Stimulated activated CD4-positive, alpha-beta T cell treated with anti-CD3 and anti-CD28 coated beads, Interleukin-15, amount 100 ng/mL, for 24 hours (primary cell): ENCODE measurements at places on chromosomes 13 and 19.

- no peak for DNase-seq
These were observed 1.0 kb downstream of the FBL start for GRCh38 chr19:39845172-39845571.

DNA sequence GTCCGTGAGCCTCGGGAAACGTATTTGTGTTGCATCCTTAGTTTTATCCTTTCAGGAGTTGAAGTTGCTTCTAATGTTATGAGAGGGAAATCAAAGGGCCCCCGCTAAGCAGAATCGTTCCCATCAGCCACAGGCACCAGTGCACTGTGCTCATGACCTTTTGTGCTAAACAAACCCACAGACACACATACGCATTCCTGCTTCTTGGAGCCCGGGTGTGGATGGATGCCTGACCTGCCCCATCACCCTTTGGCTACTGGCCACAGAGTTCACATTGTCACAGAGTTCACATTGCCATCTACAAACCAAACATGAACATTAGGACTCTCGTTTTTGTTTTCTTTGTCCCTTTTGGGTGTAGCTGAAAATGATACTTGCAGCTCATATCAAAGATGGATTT, 47.2 kb downstream of the CHST8 start:
- no peak for DNase-seq

DNA sequence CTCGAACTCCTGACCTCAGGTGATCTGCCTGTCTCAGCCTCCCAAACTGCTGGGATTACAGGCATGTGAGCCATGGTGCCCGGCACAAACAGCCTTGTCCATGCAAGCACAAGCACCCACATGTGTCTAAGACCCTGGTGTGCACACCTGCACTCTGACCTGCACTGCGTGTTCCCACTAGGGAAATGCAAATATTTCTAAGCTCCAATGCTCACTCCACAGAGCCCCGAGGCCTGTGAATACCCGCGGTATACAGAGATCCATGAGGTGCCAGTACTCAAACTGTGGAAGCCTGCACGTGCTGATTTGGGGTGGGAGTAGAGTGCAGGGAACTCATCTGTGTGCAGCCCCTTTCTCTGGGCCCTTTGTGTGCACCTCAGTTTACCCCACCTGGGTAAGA, 14.7 kb downstream of the GADD45B start:
- no peak for DNase-seq

DNA sequence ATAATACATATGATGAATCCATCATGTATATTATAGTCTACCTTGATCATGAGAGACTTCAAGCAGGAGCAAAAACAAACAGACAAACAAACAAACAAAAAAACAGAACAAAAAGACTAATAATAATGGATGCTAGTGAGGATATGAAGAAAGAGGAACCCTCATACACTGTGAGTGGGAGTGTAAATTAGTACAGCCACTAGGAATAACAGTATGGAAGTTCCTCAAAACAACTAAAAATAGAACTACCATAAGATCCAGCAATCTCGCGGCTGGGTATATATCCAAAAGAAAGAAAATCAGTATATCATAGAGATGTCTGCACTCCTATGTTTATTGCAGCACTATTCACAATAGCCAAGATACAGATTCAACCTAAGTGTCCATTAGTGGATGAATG, 7.0 kb upstream of the DLEU7 start:
- DNase-seq, result no peak

- DNase-seq, result peak; percentile 32
These were observed 2.5 kb downstream of the MAP1S start for GRCh38 chr19:17721821-17722220.

GRCh38 chr13:35342440-35342839, 134.0 kb downstream of the MAB21L1 start:
- DNase-seq, result no peak

GRCh38 chr19:29086182-29086581, 126.8 kb downstream of the UQCRFS1 start:
- no peak for DNase-seq

DNA sequence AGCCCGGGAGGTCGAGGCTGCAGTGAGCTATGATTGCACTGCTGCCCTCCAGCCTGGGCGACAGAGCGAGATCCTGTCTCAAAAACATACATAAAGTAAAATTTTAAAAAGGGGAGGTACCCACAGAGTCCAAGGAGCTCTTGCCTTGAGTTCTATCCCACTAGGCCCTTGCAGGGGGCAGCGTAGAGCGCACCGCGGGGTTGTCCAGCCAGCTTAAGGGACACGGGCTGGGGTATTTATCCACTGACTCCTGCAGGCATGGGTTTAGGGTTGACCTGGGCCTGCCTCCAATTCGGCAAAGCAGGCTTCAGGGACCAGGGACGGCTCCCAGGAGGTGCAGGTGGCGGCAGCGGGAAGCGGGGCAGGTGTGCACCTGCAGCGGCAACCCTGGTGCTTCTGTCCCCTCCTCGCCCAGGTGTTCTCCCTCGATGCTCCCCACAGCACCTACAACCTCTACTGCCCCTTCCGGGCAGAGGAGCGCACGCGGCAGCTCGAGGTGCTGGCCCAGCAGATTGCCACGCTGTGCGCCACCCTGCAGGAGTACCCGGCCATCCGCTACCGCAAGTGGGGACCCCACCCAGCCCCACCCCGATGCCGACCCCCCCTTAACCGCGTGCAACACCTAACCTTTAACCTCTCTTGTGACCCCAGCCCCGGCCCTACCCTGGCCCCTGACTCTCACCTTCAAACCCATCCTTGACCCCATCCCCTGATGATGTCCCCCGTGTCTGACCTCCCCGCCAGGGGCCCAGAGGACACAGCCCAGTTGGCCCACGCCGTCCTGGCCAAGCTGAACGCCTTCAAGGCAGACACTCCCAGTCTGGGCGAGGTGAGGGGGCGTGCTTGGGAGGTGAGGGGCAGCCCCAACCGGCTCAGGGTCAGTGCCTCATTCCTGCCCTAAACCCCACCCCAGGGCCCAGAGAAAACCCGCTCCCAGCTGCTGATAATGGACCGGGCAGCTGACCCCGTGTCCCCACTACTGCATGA, 4.7 kb downstream of the STXBP2 start:
- DNase-seq, result no peak

DNA sequence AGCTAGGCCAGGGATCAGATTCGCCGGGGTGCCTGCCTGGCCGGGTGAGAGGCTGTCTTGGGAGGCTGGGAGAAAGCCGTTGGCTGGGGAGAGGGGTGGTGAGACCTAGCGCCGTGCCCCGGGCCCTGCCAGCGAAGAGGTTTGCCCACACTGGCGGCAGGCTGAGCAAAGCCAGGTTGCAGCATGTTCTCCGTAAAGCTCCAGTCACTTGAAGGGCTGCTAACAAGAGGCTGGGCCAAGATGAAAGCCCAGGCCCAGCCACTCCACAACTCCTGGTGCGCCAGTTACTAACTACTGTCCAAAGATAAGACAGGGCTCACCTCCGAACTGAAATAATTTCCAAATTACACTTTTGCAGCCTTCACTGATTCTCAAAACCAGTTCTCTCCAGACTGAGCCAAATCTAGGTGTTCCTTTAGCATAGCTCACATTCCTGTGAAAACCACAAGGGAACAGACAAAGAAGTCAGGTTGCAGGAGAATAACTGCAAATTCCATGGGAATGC, 16.3 kb downstream of the ELAVL1 start:
- no peak for DNase-seq

- DNase-seq, result no peak
These were observed 279.8 kb downstream of the DCLK1 start for GRCh38 chr13:35851356-35851755.

DNA sequence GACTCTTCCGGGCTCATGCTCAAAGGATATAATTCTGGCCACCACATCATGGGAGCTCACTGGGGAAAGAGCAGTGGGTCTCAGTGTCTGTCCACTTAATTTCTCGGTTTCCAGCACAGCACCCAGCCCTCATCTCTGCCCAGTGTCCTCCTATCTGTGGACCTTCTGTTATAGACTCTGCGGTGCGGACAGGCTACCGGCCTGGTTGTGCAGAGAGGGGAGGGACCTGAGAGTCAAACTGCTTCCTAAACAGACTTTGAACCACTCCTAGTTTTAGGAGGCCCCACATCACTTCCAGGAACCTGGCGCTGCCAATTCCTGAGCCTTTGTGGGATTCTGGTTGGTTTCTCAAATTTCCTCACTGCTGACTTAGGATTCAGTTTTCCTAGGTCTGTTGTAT, 59.8 kb upstream of the MED4 start:
- no peak for DNase-seq

- DNase-seq, result no peak
These were observed 251.4 kb downstream of the VWA8 start for GRCh38 chr13:41709511-41709910.

GRCh38 chr13:51715613-51716012, 88.3 kb downstream of the DHRS12 start:
- no peak for DNase-seq

GRCh38 chr19:55406826-55407549, 600 bp downstream of the UBE2S start:
- DNase-seq, result peak; percentile 56

GRCh38 chr13:90171649-90172048, 1175.8 kb upstream of the MIR17HG start:
- no peak for DNase-seq

DNA sequence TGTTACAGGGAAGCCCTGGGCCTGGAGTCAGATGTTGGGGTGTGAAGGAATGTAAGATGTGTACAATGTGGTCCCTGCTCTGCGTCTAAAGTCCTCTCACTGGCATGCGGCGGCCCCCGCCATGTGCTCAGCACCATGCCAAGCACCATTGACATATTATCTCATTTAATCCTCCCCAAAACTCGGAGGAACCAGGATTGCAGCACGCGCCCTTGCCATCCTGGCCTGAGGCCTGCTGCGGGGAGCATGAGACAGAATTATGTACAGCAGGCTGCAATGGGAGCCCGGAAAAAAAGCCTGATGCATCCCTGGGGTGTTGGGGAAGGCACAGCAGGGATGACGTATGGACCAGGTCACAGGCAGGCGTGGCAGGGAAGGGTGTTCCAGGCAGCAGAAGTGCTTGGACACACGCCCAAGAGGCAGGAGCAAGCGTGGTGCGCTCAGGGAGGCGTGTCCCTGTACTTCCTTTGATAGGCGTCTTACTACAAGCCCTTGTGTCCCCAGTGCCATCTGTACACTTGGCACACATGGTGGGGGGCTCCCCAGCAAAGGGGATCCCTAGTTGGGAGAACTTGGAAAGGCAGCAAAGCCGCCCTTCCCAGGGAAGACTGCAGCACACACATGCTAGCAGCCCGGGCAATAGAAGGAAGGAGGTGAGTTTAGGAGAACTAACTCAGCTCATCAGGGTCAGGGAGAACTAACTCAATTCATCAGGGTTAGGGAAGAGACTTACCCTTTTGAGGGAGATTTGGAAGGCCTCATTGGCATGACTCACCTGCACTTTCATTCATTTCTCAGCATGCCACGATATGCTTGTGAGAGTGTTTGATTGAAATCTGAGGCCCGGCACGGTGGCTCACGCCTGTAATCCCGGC, 3.4 kb downstream of the EVI5L start:
- DNase-seq, result no peak

- no peak for DNase-seq
These were observed 11.6 kb downstream of the ZNRF4 start for GRCh38 chr19:5466814-5467291.

DNA sequence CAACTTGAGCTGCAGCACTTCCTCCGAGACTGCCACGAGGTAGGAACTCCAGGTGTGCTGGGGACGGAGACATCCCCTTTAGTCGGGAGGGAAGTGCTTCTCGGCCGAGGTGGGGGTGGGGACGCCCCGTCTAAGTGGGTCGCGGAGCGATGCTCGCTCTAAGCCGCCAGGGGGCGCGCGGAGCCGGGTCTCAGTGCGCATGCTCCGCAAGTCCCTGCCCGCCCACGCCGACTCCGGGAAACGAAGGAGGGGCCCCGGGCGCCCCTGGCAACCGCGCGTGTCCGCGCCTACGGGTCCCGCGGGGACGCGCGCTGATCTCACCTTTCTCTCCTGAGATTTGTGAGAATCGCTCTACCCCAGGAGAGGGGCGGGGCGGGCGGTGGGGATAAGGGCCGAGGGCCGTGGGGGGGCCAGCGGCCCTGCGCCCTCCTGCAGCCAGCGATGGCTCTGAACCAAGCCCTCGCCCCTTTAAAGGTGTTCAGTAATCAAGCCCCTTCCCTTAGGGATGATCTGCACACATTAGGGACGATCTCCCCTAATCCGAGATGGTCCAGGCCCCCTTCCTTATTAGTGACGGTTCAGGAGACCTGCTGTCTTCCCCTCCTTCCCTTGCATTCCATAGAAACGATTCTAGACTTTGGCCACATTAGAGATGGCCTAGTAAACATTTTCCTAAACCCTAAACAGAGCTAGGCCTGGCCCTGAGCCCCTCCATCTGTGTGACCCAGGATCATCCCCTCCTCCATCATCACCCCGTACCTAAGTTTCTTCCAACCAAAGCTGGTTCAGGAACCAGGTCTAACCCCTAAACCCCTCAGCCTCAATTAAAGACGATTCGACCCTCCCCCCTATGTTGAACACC, 47.3 kb upstream of the SHKBP1 start:
- DNase-seq, result peak; percentile 89

- DNase-seq, result no peak
These were observed 95.2 kb downstream of the GGACT start for GRCh38 chr13:100493418-100493817.

DNA sequence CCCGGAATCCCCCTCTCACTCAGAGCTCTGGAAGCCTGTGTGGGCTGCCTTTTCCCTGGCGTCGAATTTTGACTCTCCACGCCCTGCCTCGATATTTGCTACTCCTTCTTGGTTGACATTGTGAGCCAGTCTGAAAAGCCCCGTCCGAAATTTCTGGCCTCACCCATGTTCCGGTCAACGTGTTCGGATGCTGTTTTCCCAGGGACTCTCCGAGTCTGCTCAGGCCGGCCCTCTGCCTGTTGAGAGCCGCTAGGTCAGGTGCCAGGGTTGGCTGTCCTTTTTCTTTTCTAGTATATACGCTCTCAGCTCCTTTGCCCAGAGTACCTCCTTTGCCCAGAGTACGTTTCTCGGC, 6.8 kb upstream of the DGKH start:
- DNase-seq, result no peak

GRCh38 chr13:89550938-89551337, 1796.5 kb upstream of the MIR17HG start:
- DNase-seq, result no peak

- no peak for DNase-seq
These were observed at the start of gene TNNI3 for GRCh38 chr19:55157064-55157908. TSS of gene TNNI3 (minus strand) at chr19:55157732. CDS start at chr19:55157589, 143 bp downstream.

DNA sequence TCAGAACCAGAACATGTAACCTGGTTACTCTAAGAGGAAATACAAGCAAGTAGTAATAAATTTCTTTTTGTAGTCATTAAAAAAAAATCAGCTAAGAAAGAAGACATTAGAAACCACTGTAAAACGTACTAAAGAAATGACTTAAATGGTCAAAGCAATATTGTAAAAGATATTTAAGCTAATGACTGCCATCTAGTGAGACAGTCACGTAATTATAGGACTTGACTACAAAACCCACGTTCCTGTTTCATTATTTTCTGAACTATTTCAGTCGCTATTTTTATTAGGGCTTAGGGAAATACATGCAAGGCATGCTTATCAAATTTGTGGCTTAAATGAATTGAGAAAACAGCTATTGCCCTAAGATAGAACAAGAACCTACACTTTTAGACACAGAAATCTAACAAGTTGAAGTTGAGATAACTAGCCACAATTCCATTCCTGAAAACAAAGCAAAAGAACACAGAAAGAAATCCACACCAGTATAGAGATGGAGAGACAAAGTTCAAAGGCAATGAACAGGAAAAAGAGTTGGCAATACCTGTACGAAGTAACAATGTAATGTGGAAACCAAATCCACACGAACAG, 17.9 kb downstream of the ALG5 start:
- DNase-seq, result no peak

- DNase-seq, result peak; percentile 60
These were observed 38.6 kb upstream of the SEMA6B start for GRCh38 chr19:4597975-4598671.

GRCh38 chr13:24264976-24265375, 44.4 kb upstream of the C1QTNF9 start:
- DNase-seq, result peak; percentile 87
